ENCODE measurements at places on chromosomes 12 and 14.

- DNase-seq, result no peak
Observed at GRCh38 chr14:66395300-66395699, 90.9 kb upstream of the CCDC196 start.

- no peak for DNase-seq
Observed at GRCh38 chr12:67078957-67079356, 190.2 kb upstream of the CAND1 start.

GRCh38 chr14:105479431-105480158 lies 5.0 kb downstream of the CRIP2 start:
- no peak for DNase-seq

DNA sequence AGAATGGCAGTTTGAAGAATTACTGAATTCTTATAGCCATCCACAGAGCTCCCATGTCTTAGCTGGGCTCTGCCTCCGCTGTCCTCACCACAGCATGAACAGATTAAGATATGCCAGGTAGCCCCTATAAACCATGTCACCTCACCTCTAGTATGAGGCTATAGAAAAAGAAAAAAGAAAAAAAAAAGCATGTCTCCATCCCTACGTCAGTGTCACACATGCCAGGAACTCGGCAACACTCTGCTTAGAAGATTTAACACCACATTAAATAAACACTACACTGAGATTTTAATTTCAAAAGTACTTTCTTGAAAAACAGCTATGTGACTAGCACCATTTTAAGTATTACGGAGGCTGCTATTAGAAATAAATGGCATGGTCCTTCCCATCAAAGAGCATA lies 149.4 kb downstream of the CAPZA3 start:
- no peak for DNase-seq

DNA sequence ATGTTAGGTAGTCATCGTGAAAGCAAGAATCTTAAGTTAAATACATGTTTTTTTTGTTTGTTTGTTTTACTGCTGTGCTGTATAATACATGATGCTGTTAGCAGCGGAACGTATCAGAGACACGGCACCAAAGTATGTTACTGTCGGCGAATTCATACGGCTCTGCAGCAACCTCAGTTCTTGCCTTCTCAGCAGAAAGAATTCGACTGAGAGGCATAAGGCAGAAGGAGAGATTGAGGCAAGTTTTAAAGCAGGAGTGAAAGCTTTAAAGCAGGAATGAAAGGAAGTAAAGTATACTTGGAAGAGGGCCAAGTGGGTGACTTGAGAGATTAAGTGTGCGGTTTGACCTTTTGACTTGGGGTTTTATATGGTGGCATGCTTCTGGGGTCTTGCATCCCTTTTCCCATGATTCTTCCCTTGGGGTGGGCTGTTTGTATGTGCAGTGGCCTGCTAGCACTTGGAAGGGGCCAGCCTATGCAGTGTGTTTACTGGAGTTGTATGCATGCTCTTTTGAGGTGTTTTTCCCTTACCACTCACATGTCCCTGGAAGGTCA lies 23.7 kb downstream of the LEMD3 start:
- no peak for DNase-seq

GRCh38 chr12:57750561-57751431 lies 1.3 kb downstream of the CDK4 start:
- no peak for DNase-seq

- DNase-seq, result no peak
Observed at GRCh38 chr14:84254290-84254689, 1275.7 kb upstream of the FLRT2 start.

- no peak for DNase-seq
Observed at GRCh38 chr12:132490422-132491137, 629 bp downstream of the FBRSL1 start.

DNA sequence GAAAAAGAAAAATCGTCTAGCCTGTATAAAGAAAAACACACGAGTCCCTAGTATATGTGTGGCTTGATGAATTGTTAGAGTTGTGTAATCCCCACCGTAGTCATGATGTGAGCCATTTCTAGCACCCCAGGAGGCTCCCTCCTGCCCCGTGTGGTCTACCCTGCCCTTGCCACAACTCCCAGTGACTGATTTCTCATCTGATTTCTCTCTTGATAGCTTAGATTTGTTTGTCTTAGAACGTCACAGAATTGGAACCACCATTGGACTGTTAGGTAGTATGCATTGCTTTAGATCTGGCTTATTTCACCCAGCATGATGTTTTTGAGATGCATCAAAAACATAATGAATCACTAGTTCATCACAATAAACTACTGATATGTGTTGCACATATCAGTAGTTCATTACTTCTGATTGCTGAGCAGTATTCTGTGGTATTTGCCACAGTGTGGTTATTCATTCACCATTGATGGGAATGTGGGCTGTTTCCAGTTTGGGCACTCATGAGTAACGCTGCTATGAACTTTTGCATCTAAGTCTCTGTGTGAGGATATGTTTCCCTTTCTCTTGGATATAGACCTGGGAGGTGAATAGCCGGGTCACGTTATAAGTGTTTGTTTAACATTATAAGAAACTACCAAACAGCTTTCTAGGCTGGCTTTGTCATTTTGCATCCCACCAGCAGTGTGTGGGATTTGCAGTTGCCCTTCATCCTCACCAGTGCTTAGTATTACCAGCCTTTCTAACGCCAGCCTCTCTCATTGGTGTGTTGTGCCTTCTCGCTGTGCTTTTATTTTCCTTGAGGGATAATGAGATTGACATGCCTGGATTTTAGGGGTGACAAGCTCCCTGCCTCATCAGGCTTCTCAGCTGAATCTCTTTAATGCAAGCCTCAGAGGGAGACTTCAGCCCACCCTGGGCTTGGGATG lies 31.9 kb upstream of the NCOR2 start:
- no peak for DNase-seq

DNA sequence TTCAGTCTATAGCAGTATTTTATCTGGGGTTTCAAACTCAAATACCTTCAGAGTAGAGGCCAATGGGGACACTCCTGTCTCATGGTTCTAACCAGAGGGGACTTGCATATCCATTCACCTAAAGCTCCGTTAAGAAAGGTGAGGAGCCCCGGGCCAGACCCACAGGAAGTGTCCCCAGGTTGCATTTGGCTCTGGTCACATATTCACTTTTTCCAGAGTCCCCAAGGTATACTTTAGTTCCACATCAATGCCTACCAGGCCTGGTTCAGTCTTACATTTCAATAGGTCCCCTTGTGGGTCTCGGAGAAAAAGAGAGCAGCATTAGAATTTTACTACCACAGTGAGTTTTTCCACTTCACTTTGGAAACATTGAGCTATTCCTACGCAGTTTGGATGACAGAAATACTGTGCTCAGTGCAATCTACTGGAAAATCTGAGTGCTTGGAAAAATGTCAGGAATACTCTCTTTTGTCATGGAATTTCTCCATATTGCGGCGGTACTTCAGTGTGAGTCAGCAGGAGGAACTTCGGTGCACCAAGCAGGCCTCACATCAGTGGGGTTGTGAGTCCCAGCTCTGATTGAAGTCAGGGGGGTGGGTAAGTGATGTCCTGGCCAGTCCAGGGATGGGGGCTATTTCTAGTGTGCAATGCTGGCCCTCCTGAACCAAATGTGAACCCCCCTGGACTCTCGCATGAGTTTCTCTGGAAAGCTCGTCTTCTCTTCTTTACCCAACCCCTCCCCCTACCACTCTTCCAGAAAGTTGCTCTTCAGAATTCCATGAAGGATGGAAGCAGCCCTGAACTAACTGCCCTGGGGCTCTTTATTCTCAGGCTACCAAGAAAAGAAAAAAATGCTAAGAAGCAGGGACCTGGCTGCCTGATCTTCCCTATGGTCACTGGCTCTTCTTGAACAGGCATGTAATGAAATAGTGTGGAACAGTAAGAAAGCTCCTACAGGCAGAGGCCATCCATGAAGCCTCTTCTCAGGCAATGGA lies 184.7 kb downstream of the PRKCH start:
- DNase-seq, result no peak

- DNase-seq, result no peak
Observed at GRCh38 chr12:130645751-130646150, 70.3 kb downstream of the RIMBP2 start.

DNA sequence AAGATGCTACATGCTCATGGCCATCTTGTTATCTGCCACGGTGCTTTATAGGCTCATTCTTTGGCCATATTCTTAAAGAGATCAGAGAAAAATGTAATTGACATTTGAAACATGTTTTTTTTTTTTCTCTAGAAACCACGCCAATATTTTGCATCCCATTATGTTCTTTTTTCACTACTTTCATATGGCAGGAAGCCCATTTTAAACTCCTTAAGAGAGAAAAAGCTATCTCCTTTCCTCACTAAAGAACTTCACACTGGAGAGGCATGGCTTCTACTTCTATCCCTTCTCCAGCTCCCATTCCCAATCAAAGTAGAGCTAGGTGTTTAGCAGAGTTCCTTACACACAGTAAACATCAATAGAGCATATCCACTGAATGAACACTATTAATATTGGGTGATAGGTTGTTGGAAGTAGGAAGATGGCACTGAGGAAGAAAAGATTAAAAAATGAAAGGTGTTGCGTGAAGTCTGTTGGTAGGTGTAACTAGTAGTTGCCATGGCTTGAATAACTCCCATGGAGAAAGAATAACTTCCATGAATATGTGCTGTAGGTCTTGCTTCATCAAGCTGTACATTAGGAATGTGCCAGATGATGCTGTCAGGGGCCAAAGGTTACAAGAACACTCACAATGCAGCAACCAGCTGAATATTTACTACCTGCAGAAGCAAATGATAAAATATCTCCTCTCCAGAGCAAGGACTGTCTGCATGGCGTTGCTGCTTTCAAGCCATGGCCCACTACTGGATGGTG lies 178.8 kb downstream of the STXBP6 start:
- no peak for DNase-seq

- no peak for DNase-seq
Observed at GRCh38 chr12:125742413-125742812, 677.2 kb downstream of the AACS start.

DNA sequence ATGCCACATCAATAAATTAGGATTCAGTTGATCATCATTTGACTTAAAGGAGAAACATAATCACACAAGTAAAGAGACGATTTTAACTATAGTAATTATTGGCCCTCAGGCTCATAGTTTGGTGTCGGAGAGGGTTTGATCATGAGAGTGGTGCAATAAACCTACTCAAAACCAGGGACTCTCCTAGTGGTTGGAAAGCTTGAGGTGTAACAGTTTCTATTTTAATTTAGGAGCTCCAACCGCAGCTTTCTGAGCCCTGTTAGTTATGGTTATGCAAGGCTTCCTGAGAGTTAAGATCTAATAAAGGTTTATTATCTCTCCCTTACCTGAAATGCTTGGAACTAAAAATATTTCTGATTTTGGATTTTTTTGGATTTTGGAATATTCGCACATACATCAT lies 36.4 kb downstream of the TMTC2 start:
- no peak for DNase-seq

DNA sequence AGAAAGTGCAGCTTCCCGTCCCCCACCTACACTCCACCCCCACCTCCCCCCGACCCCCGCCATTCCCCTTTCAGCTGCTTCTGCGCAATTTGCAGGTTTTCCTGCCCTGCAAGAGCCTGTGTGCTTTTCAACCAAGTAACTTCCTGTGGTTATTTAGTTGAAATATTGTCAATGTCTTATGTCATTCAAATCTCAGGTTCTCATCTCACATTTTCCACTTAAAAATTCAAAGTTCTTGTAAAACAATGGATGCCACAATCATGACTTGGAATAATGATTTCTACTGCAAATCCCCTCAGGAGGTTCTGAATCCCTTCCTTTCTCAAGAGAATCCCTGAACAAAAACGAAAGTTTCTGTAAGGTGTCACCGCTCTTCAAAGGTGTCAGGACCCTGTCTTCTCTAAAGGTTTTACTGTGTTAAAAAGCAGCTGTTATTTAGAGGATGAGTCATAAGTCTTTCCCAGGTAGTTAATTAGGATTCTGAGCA lies 31.6 kb downstream of the WBP11 start:
- DNase-seq, result no peak

- DNase-seq, result peak; percentile 61
Observed at GRCh38 chr12:121799156-121799841, 4.5 kb upstream of the SETD1B start.

- no peak for DNase-seq
Observed at GRCh38 chr14:91409928-91410718, 7.5 kb downstream of the CCDC88C start.

GRCh38 chr12:66331814-66332213 lies 29.5 kb downstream of the HELB start:
- no peak for DNase-seq
